Left lung (tissue), 14 donors: ENCODE measurements at places on chromosomes 12 and 14. TPM values are rescaled to one million over a fixed set of nuclear protein-coding genes. Genes with fewer than 3 reads are reported as not detected.

DNA sequence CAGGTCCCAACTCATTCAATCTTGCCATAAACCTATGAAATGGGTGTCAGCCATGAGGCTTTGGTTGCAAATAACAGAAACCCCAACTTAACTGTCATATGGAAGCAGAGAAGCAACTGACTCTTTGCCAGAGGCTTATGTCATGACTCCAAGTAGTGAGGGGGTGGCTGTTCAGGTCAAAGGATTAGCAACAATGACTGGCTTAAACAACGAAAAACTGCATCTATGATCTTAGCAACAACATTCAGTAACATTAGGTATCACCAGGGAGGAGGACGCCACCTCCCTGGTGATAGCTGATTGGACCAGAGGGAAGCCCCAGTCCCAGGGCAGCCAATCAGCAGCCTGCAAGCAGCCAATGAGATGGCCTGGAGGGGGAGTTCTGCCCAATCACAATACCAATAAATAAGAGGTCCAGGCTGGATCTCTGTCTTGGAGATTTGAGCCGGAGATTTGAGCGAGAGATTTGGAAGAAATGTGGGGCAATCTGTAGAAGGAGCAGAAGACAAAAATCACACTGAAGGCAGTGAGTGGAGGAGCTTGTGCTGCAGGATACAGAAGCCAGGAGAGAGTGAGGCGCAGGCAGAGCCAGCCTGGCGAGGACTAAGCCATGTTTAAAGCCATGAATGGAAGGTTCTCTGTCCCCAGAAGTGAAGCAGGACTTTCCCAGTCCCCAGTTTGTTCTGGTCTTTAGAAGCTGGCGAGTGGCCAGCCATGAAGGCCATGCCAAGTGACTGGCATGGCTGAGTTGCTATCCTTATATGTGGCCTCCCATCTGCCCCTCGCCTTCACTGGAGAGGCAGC is 93.3 kb downstream of the CALM1 start:
- H3K4me3 ChIP-seq, result no peak overlapping the region
- H3K27me3 ChIP-seq, result no peaks in the 10 kb centered on the region
- no peak for DNase-seq
- peaks cover 9% of the 10 kb centered on the region for H3K4me1 ChIP-seq

DNA sequence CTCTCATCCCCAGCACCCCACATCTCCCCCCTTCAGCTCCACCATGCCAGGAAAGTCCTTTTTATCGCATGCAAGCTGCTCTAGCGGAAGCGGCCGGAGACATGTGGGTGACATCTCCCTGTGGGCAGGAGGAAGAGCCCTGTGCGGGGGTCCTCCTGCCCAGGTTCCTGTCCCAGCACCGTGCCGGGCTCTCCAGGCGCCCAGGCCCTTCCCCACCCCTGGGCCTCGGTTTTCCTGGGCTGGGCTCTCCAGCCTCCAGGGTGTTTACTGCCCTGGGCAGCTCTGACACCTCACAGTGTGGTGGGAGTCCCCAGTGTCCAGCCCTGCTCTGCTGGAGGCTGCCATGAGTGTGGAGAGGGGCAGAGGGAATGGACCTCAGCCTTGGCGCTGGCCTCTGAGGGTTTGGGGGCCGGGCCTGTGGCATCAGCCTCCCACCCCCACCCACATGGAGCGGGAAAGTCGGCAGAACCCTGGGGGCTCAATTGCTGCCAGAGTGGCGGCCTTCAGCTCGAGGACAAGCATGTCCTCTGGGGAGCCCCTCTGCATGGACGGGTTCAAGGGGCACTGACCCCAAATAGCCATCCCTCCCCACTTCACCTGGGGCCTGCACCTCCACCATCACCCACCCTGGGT is 16.9 kb downstream of the ASPG start:
- no peaks in the 10 kb centered on the region for H3K36me3 ChIP-seq
- no peak overlapping the region for H3K27ac ChIP-seq
- H3K4me1 ChIP-seq, result no peaks in the 10 kb centered on the region
- H3K4me3 ChIP-seq, result no peak overlapping the region
- DNase-seq, result no peak

Gene HPD
- 2.1 TPM for total RNA-seq

Gene SDR9C7
- not detected for total RNA-seq

Gene CMA1
- total RNA-seq, result not detected

Gene EMP1
- total RNA-seq, result 369 TPM
